ENCODE measurements at places on chromosomes 2 and 18.

DNA sequence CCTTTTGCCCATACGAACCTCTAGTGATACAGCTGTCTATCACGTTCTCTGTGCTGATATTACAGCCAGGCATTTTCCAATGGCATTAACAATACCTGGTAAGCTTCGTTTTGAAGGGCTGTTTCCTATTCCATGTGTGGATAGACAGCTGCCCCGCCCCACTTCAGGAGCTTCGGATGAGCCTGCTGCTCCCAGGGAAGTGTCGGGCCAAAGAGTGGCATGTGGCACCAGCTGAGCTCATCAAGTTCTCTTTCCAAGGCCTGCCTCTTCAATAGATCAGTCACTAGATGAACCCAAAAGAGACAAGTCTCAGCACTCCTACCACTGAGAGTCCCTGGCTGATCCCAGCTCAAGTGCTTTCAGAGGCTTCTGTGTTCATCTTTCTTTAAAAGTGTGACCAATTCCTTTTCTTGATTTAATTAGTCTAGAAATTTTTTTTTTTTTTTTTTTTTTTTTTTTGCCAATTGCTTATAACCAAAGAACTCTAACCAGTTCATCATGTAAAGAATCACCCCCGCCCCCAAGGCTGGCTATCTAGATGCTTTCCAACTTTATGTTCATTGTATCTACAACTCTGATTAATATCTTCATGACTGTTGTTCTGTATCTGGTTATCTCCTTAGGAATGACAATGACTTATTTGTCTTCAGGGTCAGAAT is 46.6 kb downstream of the HDAC4 start:
- DNase-seq: no peak

DNA sequence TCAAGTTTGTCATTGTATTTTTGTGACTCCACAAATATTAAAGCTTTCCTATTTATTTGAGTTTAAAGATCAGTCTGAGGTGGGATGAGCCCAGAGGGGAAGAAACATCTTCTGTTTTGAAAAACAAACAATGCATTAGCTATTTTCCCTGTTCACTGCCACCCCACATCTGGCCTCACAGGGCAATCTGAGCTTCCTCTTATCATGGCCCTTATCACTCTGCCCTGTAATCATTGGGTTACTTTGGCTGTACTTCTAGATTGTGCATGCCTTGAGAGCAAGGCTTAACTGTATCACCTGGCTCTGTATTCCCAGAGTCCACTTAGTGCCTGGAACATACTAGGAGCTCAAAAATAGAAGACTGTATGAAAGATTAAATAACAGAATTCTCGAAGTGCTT is 241.6 kb upstream of the NT5C1B start:
- DNase-seq: no peak

DNA sequence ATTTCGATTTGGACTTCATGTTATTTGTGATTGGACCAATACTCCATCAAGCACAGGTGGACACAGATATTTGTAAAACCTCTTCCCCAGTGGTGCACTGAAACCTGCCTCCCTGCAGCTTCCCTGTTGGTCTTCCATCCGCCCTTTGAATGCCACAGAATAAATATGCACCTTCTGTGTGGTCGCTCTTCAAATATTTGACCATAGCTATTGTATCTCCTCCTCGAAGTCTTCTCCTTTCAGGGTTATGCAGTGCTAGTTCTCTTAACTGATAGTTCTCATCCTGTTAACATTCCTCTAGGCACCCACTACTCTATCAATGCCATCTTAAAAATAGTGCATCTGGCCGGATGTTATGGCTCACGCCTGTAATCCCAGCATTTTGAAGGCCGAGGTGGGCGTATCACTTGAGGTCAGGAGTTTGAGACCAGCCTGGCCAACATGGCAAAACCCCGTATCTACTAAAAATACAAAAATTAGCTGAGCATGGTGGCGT is 12.5 kb downstream of the SPATS2L start:
- no peak for DNase-seq

DNA sequence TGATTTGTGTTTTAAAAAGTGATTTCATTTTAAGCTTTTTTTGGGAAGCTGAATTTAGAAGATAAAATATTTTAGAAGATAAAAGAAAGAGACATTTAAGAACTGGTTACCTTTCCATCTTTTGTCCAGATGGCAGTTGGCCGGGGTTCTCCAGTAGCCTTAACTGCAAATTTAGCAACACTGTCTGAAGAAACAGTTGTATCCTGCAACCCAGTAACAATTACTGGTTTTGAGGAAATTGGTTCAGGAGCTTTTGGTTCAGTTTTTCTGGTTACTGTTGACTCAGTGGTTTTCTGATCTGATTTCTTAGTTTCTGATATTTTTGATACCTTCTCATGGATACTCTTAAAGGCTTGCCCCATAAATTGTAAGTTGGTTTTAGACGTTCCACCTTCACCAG is 49.9 kb downstream of the PLEKHA3 start:
- no peak for DNase-seq

DNA sequence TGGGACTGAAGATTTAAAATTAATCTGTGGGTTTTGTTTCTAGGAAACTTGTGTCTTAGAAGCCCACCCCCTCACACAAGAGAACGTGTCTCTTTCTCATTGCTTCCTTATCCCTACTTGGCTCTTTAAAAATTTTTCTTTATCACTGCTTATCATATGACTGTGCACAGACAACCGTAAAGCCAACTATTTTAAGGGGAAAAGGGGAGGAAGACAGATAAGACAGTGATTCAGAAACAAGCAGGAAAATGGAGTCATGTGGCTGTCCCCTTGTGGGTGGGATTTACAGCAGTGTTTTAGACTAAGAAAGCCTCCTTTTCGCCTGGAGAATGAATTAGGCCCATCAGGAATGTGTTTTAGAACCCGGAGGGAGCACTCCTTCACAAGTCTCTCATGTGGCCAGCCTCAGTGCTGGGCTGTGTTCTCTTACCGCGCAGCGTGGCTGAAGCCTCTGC is 17.6 kb downstream of the PRKCE start:
- no peak for DNase-seq

DNA sequence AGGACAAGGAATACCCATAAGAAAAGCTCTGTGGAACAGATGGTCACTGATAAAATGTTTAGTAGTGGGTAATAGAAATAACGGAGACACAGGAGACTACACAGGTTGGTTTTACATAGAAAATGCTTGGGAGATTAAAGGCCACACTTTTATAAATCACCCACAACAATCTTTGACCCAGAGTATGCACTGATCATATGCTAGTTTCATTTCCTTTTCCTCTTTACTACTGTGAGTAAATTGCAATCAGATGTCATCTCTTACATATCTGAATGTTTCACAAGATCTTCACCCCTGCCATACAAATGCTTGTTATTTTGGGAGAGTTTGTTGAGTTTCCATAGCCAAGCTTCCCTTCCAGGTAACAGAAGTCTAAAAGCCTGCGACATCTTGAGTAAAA is 978.4 kb upstream of the KLHL29 start:
- no peak for DNase-seq

DNA sequence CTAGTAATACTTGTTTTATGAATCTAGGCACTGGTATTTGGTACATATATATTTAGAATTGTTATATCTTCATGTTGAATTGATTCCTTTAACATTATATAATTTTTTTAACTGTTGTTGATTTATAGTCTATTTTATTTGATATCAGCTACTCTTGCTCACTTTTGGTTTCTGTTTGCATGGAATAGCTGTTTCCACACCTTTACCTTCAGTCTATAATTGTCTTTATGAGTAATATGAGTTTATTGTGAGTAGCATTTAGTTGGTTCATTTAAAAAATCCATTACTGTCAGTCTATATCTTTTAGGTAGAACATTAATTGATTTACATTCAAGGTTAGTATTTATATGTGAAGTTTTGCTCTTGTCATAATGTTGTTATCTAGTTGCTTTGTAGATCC is 58.6 kb downstream of the SMCHD1 start:
- DNase-seq: no peak

- DNase-seq: no peak
Observed at GRCh38 chr2:183903026-183903425, 695.3 kb upstream of the ZNF804A start.

Measured in AG08395 (cell line).